ENCODE measurements at places on chromosomes 1 and 21. TPM values are rescaled to one million over a fixed set of nuclear protein-coding genes. Genes with fewer than 3 reads are reported as not detected.

OR10Z1 gene
- polyA plus RNA-seq: not detected

DNA sequence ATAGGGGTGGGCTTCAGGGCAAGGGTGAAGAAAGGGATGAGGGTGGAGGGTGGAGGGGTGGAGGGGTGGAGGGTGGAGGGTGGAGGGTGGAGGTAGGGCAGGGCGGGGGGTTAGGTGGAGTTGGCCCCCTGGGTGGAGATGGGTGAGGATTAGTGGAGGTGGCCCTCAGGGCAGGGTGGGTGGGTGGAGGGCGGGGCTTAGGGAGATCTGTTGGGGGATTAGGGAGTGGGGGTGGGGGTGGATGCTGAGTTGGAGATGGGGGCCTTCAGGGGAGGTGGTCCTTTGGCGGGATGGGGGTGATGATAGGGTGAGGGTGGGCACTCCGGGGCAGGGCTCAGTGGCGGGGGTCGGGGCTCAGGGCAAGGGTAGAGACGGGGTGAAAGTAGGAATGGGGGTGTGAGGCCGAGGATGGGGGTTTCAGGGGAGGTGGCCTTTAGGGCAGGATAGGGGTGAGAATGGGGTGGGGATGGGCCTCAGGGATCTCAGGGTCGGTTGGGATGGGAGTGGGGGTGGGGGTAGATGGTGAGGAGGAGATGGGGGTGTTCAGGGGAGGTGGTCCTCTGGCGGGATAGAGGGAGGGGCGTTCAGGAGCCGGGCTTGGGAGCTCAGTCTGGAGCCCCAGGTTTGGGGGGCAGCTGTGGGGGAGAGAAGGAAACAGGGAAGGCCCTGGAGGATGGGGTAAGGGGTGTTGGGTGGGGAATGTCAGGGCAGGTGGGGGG lies 800 bp upstream of the DNMT3L start:
- H3K4me3 ChIP-seq: no peak overlapping the region

GRCh38 chr1:95438218-95438948 lies 204.4 kb downstream of the RWDD3 start:
- H3K4me3 ChIP-seq: no peak overlapping the region
- H3K4me1 ChIP-seq: no peaks in the 10 kb centered on the region
- H3K27ac ChIP-seq: no peak overlapping the region
- no peaks in the 10 kb centered on the region for H3K27me3 ChIP-seq
- H3K36me3 ChIP-seq: no peaks in the 10 kb centered on the region

DNA sequence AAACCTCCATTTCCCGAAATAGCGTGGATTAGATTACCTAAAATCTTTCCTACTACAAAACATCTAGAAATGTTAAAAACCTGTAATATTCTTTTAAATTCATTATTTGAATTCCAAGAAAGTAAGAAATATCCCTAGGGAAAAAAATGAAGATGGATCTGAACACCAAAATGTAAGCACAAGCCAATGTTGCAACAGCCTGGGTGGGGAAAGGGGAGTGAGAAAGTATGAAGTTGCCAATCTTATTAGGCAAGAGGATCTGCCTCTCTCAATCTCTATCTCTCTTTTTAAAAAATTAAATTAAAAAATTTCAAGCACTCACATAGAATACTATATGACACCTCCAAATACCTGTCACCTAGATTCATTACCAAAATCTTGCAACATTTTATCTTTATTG lies 74.9 kb upstream of the IRF2BP2 start:
- H3K27me3 ChIP-seq: peaks cover 2% of the 10 kb centered on the region
- H3K36me3 ChIP-seq: no peaks in the 10 kb centered on the region
- H3K4me3 ChIP-seq: no peak overlapping the region
- DNase-seq: no peak
- no peaks in the 10 kb centered on the region for H3K4me1 ChIP-seq

DNA sequence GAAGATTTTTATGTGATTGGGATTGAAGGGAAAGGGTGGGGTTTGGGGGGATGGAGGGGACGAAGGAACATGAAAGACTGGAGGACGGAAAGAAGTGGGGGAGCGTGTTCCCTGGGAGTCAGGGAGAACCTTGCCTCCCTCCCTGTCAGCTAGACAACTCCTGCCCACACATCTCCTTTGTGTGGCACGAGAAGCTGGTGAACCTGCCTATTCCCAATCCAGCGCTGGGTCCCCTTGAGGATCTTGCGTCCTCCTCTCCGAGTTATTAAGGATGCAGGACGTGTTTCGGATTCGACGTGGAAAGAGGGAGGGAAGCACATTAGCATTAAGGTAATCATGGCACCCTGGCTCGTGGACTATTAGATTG lies 1.4 kb downstream of the LRRC7 start:
- H3K36me3 ChIP-seq: no peaks in the 10 kb centered on the region
- no peak overlapping the region for H3K27ac ChIP-seq
- no peak overlapping the region for H3K4me3 ChIP-seq
- H3K27me3 ChIP-seq: peaks cover 2% of the 10 kb centered on the region
- DNase-seq: no peak

DNA sequence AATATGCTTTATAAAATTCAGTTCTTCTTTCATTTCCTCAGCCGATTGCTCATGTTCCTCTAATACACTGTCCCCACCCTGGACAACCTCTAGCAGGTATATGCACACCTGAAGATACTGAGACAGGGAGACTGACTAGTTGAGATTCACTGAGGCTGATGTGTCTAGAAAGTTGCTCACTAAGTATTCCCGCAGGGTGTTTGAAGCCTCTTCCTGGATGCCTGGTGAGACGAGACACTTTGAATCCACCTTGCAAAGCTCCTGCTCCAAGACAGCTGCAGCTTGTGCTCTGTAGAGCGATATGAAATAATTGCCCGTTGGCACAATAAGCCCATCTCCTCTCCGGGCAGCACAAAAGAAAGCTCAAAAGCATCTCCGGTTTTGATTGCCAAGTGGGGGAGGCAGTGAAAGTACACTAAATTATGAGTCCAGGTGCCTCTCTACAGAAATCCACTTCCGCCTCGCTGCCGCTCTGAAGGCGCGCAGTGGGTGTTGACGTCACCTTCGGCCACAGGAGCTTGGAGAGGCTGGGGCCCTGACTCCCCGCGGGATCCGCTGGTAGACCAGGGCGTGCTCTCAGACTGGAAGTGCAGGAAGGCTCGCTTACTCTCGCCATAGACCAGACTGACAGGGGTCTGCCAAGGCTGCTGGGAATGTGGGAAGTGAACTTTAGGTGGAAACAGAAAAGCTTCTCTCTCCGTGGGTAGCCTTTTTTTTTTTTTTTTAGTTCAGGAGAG lies 46.3 kb downstream of the GPA33 start:
- H3K36me3 ChIP-seq: no peaks in the 10 kb centered on the region
- peaks cover 14% of the 10 kb centered on the region for H3K4me1 ChIP-seq
- peak overlapping the region; percentile 7 for H3K27ac ChIP-seq
- peaks cover 13% of the 10 kb centered on the region for H3K27me3 ChIP-seq
- peak overlapping the region; percentile 90 for H3K4me3 ChIP-seq

DNA sequence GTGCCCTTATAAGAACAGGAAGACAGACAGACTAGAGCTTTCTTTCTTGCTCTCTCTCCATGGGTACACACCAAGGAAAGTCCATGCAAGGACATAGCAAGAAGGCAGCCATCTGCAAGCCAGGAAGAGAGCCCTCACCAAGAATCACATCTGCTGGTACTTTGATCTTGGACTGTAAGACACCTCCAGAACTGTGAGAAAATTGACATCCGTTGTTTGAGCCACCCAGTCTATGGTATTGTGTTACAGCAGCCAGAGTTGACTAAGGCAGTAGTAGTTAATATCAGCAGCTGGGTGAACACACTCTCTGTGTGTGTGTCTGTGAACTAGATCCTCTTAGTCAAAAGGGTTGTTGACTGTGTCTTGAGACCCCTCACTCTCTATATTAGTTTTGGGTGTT lies 53.8 kb upstream of the PPP2R5A start:
- no peak overlapping the region for H3K4me3 ChIP-seq
- H3K27ac ChIP-seq: no peak overlapping the region
- DNase-seq: no peak

ZBED6 gene
- polyA plus RNA-seq: 0.45 TPM

DNA sequence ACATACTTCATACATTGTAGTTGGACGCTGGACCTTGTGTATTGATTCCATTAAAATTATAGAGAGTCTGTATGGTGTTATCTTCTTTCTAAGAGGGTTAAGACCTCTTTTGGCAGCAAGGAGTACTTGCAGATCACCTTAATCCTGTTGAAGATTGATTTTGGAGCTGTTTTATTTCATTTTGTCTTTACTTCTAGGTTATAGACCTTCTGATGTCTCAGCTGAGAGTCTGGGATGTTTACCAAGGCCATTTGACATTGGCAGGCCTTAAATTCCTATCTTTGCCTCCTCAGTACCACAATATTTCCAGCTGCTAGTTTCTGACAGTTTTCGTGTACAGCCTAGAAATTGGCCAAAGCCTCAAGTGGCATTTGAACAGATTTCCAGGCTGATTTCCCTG lies 338.0 kb downstream of the LMO4 start:
- no peak for DNase-seq
- H3K27me3 ChIP-seq: no peaks in the 10 kb centered on the region
- no peaks in the 10 kb centered on the region for H3K4me1 ChIP-seq
- no peak overlapping the region for H3K4me3 ChIP-seq
- H3K27ac ChIP-seq: no peak overlapping the region

- no peaks in the 10 kb centered on the region for H3K36me3 ChIP-seq
- H3K27me3 ChIP-seq: no peaks in the 10 kb centered on the region
- no peaks in the 10 kb centered on the region for H3K4me1 ChIP-seq
- no peak overlapping the region for H3K4me3 ChIP-seq
- no peak for DNase-seq
- H3K27ac ChIP-seq: no peak overlapping the region
Observed at GRCh38 chr1:20115479-20115878, 3.9 kb downstream of the PLA2G2D start.

- H3K4me3 ChIP-seq: no peak overlapping the region
- no peak overlapping the region for H3K27ac ChIP-seq
- DNase-seq: no peak
- H3K36me3 ChIP-seq: no peaks in the 10 kb centered on the region
Observed at GRCh38 chr21:38067086-38067739, 151.0 kb upstream of the KCNJ6 start.

CFAP107 gene
- polyA plus RNA-seq: not detected

DNA sequence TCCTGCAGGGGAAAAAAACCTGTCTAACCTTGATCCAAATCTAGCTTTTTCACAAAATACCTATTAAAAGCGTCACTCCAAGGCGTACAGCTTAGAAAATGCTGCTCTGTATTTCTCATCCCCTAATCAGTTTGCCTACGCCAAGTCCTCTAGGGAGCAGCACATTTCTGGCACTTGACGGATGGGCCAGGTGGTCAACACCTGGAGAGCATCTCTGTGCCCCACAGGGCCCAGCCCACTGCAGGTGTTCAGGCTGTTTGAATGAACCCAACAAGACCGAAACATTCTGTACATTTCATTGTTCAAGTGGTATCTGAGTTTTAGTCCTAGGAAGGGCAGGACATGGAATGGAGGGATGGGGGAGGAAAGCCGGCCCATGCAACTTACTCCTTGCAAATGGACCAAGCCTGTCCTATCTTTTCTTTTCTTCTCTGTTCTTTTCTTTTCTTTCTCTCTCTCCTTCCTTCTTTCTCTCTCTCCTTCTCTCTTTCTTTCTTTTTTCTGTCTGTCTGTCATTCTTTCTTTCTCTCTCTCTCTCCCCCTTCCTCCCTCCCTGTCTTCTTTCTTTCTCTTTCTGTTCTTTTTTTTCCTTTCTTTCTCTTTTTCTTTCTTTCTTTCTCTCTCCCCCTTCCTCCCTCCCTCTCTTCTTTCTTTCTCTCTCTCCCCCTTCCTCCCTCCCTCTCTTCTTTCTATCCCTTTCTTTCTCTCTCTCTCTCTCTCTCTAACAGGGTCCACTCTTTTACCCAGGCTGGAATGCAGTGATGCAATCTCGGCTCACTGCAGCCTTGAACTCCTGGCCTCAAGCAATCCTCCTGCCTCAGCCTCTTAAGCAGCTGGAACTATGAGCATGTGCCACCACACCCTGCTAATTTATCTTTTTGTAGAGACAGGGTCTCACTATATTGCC lies 29.1 kb downstream of the IGFN1 start:
- H3K4me1 ChIP-seq: no peaks in the 10 kb centered on the region
- no peak overlapping the region for H3K27ac ChIP-seq
- H3K4me3 ChIP-seq: no peak overlapping the region
- no peaks in the 10 kb centered on the region for H3K36me3 ChIP-seq
- DNase-seq: no peak

NHLH1 gene
- not detected for polyA plus RNA-seq

CYP4B1 gene
- polyA plus RNA-seq: not detected

GPR3 gene
- 0.21 TPM for polyA plus RNA-seq

DNA sequence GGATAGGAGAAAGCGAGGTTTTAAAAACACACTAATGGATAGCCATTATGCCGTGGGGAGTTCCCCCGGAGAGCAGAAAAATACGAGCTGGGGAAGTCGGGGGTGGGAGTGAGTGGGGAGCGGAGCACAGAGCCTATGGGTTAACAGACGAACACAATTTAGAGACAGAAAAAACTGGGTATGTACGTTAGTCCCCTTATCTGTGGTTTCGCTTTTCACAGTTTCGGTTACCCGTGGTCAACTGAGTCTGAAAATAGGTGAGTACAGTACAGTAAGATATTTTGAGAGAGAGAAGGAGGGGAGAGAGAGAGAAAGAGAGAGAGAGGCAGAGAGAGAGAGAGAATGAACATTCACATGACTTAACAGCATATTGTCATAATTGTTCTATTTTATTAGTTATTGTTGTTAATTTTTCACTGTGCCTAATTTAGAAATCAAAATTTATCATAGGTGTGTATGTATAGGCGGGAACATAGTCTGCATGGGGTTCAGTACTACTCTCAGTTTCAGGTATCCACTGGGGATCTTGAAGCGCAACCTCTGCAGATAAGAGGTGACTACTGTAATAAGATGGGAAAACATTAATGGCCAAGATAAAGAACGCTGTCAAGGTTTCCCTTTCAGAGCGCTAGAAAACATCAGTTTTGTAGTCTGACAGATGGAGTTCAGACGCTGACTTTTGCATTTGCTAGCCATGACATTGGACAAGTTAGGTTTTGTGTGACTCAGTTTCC lies 125.6 kb upstream of the LMO4 start:
- no peak overlapping the region for H3K27ac ChIP-seq
- H3K36me3 ChIP-seq: no peaks in the 10 kb centered on the region
- peak; percentile 3 for DNase-seq
- no peaks in the 10 kb centered on the region for H3K4me1 ChIP-seq

DNA sequence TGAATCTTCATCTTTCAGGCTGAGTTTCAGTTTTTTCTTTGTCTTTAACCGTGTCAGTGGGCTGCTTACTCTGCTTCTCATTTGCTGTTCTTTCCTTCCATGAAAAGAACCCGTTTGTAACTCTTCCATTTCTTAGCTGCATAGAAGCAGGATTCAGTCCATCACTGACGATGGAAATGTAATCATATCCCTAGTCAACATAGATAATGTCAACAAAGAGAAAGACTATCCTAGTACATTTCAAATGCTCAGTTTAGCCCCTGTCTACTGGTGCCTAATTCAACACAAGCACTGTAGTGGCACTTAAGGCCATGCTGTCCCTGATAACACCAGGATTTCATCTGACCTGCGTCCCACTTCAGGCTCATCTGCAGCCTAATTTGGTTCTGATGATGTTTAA lies 376 bp downstream of the GBP1 start:
- DNase-seq: no peak
- no peaks in the 10 kb centered on the region for H3K27me3 ChIP-seq
- H3K4me1 ChIP-seq: peaks cover 48% of the 10 kb centered on the region
- H3K27ac ChIP-seq: peak overlapping the region; percentile 75
- peaks cover 18% of the 10 kb centered on the region for H3K36me3 ChIP-seq

- H3K4me3 ChIP-seq: peak overlapping the region; percentile 16
- no peaks in the 10 kb centered on the region for H3K4me1 ChIP-seq
- H3K36me3 ChIP-seq: peaks cover 38% of the 10 kb centered on the region
Observed at GRCh38 chr1:36023098-36023769, 60.7 kb upstream of the TEKT2 start.

OR2M2 gene
- not detected for polyA plus RNA-seq

OR2W3 gene
- polyA plus RNA-seq: not detected

GRCh38 chr1:235441159-235441685 lies 63.0 kb downstream of the B3GALNT2 start:
- no peaks in the 10 kb centered on the region for H3K27me3 ChIP-seq
- no peaks in the 10 kb centered on the region for H3K4me1 ChIP-seq
- no peak for DNase-seq
- H3K27ac ChIP-seq: no peak overlapping the region

Measured in CD4-positive, CD25-positive, alpha-beta regulatory T cell (primary cell).